Fibroblast of the aortic adventitia (primary cell): ENCODE measurements at places on chromosomes 5 and 9.

DNA sequence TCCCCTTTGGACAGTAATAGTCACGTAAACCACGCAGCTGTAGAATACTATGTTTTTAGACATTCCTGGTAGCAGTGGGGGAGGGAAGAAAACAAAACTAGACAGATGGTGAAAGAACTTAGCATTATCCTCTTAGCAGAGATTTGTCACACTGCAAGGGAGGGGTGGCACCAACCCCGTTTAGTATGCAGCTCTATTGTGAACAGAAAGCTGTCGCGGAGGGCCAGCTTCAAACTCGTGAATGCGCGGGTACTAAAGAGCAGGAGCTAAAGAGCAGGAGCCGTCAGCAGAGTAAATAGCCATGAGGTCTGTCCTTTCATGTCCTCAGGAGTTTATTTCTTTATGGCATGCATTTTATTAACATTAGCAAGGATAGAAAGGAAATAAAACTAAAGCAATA lies 141.9 kb upstream of the SLC12A2 start:
- no peak for DNase-seq

- DNase-seq = peak; percentile 4
Measured at GRCh38 chr5:78102500-78102899, 192.0 kb downstream of the AP3B1 start.

- no peak for DNase-seq
Measured at GRCh38 chr9:133246562-133246961, 28.4 kb downstream of the ABO start.

GRCh38 chr9:86795823-86796553 lies 151.3 kb downstream of the GAS1 start:
- DNase-seq = peak; percentile 98

DNA sequence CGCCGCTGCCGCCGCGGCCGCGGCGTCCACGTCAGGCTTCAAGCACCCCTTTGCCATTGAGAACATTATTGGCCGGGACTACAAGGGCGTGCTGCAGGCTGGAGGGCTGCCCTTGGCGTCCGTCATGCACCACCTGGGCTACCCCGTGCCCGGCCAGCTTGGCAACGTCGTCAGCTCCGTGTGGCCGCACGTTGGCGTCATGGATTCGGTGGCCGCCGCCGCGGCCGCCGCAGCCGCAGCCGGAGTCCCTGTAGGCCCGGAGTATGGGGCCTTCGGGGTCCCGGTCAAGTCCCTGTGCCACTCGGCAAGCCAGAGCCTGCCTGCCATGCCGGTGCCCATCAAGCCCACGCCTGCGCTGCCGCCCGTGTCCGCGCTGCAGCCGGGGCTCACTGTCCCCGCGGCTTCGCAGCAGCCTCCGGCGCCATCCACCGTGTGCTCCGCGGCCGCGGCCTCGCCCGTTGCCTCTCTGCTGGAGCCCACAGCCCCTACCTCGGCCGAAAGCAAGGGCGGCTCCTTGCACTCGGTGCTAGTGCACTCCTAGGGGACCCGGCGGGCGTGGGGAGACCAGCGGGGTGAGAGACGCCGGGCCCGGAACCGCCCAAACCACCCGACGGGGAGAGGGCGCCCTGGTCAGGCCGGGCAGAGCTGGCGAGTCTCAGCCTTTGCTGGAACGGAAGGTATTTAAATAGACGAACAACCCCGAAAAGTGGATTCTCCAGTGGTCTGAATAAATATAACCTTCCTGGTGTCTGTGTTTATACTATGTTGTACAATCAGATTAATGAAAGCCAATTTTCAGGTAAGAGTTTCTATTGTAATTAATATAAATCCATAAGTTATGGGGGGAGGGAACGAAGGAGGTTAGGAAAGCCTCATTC lies 1.2 kb downstream of the FOXB2 start:
- DNase-seq = no peak

DNA sequence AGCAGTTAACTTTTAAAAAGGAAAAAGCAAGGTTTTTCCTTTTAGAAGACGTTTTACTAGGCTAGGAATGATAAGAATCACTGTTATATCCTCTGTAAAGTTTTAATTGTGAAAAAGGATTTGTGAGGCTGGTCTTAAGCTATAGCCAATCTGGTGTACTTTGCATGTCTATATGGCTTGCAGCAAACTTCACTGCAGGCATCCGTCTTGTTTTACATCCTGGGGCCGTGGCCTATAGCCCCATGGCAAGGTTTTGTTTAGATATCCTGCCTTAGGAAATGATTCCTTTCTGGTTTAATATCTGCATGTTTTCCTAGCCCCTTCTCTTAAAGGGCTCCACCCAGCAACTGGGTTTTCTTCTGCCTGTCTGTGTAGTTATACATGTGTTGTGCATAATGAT lies 272.8 kb downstream of the ICE1 start:
- DNase-seq = no peak

- no peak for DNase-seq
Measured at GRCh38 chr5:174618589-174618988, 105.8 kb upstream of the MSX2 start.

GRCh38 chr5:172322028-172322965 lies 38.7 kb upstream of the UBTD2 start:
- no peak for DNase-seq

- DNase-seq = peak; percentile 88
Measured at GRCh38 chr9:36328798-36329411, 70.7 kb upstream of the GNE start.

GRCh38 chr9:129172816-129173215 lies 5.2 kb downstream of the IER5L start:
- peak; percentile 47 for DNase-seq

DNA sequence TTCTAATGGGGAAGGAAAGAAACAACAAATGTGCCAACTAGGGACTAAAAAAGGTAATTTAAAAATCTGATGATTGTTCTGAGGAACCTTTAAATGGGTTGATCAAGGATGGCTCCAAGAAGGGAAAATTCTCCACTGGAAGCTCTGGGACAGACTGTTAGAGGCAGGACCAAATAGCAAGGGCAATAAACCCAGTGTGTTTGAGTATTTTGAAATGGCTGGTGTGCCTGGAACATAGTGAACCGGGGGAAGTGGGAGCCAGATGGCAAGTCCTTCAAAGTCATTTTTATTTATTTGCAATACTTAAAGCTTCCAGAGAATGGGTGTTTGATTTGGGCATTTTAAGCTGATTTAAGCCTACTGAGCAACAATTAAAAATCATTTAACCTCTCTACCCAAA lies 587.7 kb upstream of the MEF2C start:
- no peak for DNase-seq

DNA sequence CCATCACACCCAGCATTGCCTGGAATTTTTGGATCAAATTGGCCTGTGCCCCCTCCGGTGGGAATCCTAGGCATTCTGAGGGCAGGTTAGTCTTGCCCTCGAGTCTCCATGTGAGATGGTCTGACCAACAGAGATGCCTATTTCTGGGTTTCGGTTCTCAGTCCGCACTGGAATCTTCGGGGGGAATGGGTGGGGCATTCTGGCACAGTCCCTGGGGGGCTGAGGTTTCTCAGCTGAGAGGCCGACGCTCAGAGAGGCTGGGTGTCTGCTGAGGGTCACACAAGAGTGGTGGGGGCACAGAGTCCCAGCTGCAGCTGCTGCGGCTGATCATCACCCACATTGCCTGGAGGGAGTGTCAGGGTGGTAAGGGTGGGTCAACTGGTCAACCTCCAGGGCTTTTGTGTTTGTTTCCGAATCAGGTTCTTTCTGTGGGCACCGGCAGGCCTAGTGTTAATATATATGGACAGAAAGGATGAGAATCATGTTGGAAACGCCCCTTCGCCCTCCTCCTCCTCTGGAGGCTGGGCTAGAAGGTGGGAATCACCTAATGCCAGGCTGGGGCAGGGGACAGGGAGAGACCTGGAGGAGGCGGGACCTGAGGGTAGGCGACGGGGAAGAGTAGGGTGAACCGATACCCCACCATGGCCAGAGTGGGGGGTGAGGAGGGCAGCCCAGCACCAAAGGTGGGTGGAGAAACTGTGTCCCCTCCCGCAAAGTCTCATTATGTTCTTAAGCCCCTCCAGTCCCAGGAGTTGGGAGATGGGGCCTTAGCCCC lies 149.5 kb upstream of the PHYKPL start:
- no peak for DNase-seq

DNA sequence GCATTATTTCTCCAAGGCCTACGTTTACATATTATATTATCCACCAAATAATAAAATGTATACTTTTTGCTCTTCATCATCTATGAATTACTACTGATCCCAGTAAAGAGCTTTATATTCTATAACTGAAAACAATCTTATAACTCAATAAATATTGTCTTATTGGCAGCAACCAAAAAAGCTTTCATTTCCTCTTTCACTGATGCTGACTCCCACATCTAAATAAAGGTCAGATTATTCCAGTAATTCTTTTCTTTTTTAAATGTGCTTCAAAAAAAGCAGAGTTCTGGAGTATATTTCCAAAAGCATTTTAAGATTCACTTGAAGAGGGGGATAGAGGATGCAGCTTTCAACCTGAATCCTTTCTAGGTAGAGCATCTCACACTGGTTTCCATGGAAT lies 75.3 kb upstream of the NR4A3 start:
- no peak for DNase-seq

DNA sequence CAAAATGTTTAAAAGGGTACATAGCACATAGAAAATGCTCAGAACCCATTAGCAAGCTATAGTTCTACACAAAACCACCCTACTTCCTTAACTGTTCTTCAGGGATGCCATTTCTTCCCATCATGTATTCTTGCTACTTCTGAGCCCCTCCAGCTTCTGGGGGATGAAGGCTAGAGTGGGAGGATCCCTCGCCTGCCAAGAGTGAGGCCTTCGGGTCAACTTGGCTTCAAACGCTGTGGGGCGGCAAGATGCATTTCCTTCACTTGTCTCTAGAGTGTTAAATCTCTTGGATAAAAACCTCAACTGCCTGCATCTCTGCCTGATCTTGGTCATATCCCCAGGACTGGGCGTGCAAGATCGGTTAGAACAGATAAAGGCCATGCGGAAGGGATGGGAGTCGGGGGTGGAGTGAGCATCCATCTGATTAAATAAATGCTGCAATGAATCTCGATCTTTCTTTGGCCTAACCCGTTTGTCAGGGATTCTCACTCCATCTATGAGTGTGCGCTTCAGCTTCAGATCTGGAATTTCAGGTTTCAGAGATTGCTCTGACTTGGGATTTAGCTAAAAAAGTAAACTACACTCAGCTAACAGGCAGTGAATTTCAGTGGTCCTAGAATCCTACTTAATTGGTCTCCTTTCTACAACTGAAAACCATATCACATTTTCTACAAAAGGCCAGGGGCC lies 118.0 kb upstream of the PANK3 start:
- DNase-seq = no peak
